ENCODE measurements at places on chromosomes 3 and 15.

GRCh38 chr15:99279290-99279689, 28.0 kb downstream of the LRRC28 start:
- no peak for DNase-seq

DNA sequence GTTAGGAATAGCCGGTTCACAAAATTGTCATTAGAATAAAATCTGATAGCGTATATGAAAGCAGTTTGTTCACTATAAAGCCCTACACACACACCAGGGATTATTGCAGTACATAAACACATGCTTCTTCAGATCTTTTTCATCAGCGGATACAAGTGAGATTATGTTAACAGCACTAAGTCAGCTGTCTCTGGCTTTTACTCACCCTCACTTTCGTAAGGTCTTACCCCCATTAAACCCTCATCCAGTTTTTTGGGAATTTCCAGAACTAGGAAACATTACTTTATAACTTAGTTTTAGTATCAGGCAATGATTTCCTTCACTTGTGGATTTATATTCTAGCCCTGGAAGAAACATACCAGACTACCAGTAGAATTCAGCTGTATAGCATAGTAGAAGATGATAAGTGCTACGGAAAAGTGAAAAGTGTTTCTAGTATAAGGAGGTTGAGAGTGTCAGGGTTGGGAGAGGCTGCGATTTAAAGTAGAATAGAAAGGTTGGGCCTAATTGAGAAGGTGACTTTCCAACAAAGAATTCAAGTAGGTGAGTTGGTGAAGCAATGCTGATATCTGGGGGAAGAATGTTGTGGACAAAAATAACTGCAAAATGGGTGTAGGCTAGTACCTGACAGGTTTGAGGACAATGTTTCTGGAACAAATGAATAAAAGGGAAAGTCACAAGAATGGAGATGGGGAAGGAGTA, 22.7 kb downstream of the TMEM207 start:
- DNase-seq = no peak

GRCh38 chr3:172134352-172134751, 95.0 kb downstream of the FNDC3B start:
- DNase-seq = no peak

DNA sequence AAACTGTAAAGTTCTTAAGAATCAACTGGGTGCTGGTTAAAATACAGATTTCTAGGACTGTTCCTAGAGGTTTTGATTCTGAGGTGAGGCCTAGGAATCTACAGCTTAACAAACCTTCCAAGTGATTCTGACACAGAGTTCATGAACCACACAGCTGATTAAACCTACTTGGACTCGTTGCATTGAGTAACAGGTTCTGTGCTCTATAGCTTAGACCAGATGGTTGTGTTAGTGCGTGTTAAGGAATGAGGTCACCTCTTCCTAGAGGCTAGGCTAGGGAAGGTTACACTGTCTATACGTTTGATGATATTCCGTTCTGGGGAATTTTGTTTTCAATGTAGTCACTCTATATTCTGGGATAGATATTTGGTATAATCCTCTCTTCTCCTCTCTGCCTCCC, 21.9 kb downstream of the EID1 start:
- DNase-seq = no peak

DNA sequence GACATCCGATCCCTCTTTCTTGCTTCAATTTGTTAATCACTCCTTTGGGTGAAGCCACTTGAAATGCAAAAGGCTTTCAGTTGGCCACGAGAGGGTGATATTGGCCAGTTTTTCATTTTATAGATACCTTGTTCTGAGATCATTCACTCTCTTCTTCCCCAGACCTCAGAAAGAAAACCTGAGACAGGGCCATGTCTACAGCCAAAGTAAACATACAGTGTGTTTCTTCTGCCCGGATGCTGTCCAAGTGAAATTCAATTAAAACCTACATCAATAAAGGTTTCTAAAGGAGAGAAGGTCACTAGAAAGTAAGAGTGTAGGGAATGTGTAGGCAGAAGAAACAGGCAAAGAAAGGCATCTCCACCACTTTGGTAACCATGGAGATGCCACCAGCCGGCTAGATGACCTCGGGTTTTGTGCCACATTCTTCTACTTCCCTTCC, 39.5 kb upstream of the FMN1 start:
- DNase-seq = no peak

All from activated effector memory CD4-positive, alpha-beta T cell treated with anti-CD3 and anti-CD28 coated beads, Interleukin-2, amount 50 U/mL, for 16 hours (primary cell).